CD4-positive, alpha-beta T cell treated with Interleukin-15 for 4 hours (primary cell): ENCODE measurements at places on chromosomes 7 and 10.

DNA sequence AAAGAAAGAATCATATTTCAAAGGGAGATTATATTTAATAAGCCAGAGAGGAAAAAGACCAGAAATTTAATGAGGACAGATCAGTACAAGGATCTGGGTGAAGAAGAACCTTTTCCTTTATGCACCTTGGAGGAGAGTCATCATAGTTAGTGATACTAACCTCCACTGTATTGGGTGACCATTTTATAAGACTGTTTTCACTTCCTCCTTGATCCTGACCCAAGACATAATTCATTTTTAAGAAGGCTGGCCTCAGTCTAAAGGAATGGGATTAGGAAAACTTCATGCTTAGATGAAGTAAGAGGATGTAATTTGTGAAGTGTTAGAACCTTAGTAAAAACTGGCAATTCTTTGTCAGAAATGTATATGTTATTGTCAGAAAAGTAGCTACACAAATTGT is 68.6 kb downstream of the ADAM22 start:
- no peak for DNase-seq

DNA sequence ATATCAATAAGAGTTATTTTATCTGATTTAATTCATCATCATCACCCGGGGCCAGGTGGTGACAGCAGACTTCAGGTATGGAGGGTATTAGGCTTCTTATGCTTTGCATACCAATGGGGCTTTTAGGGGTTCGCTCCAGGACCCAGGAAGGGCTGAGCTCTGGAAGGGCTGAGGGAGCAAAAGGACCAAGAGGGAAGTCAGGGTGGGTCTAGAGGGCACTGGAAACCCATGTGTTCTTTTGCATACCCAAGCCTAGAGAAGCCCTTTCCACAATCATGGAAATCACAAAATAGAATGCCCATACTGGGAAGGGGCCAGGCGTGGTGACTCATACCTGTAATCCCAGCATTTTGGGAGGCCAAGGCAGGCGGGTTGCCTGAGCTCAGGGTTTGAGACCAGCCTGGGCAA is 30.9 kb upstream of the VCL start:
- DNase-seq, result no peak

DNA sequence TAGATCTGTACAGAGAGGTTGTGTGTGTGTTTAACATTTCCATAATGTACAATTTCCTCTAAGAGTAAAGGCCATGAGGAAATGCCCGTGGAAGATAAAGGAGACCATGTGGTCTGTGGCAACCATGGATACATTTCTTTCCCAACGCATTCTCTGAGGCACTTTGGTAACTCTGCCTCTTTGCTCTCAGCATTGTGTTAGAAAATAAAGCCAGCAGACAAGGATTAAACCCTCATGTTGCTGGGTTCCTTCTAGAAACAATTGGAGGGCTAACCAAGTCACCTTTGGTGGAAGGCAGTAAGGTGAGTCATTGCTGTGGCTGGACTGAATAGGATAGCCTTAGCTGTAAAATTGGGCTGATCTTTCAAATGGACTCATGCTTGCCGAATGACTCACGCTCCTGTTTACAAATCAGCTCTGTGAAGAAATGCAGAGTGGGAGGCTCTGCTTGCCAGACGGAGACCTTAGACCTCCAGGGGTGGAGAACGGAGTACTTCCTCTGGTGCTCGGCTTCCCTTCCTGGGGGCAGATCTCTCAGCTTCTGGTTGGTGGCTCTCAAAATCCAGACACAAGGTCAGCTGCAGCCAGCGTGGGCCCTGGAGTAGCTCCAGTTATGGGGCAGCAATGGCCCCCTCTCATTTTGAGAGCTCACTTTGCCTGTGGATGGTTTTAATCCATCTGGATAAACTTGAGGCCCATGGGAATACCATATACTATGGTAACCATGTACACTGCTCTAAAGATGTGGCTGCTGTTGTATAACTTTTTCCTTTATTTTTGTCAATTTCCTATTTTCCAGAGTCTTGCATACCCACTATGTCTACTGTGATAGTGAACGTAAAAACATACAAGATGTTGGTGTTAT is 137.3 kb downstream of the TCF7L2 start:
- no peak for DNase-seq

DNA sequence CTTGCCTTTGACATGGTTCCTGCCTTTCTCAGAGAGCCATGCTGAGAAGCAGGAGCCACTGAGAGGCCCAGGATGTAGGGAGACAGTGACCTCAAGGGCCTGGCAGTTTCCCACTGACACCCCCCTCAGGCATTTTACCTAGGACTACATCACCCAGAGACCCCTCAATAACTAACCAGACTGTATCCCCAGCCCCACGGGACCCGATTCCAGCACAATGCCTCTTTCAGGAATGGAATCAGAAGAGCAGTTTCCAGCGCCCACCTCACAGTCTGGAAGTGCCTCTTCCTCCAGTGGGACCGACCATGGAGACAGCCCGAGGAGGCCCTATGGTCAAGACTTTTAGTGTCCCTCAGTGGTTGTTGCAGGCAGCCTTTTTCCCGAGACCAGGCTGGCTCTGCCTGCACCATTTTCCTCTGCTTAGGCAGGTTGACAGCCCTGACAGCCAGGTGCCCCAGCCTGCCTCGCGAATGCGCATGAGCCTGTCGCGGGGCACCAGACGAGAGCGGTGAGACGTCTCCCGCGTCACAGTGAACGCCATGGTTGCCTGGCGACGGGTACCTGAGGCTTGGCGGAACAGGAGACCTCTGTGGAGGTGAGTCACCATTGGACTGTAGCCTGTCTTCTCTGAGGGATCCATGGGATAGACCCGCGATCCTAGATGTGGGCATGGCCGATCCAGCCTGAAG is 28.4 kb upstream of the ZNF273 start:
- no peak for DNase-seq

GRCh38 chr7:2243458-2243857 is 1.4 kb downstream of the NUDT1 start:
- no peak for DNase-seq
